ENCODE measurements at places on chromosomes 5 and 9.

DNA sequence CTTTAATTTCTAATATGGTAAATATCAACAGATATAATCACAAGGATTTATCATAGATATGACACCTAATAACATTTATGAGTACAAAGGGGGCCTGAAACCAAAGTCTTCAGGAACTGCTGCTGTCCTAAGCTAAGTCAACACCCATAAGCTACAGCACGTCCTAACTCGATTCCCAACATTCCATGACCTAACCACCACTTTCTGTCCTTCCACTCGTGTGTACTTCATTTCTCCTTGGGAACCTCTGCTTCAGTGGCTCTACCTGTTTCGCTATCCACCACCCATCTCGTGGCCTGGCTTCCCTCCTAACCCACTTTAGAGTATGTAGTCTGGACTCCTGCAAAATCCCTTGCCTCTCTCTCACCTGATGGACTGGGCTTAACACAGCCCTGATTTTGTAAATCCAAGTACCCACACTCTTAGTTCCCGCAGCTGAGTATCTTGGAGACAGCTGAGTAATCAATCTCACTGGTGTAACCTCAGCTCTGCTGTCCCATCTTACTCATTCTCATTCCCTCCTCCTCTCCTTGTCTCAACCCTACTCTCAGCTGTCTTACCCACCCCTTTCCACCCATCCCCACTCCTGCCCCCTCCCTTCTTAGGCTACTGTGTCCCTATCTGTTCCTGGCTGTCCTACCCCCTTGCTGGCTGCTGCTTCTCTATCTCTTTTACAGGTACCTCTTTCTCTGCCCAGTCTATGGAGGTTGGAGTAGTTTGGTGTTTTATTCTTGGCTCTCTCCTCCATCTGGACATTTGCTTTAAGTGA lies 101.8 kb downstream of the MAST4 start:
- DNase-seq: no peak

DNA sequence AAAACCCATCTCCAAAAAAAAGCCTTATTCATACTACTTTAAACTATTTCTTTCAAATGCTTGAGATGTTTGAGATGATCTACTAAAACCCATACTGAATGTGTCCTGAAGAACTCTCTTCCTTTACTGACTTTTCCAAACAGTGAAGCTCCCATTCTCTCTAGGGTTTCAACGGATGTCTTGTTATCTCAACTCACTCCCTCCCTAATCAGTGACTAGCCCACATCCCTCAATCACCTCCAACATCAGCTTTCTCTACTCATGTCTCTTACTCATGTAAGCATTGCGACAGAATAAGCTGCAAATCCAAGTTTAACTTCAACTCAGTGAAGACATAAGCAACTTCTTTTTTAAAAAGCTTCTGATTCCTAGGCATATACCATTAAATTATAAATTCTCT lies 42.1 kb downstream of the WDR41 start:
- DNase-seq: no peak

GRCh38 chr5:94674490-94675382 lies 56.3 kb downstream of the SLF1 start:
- DNase-seq: no peak

DNA sequence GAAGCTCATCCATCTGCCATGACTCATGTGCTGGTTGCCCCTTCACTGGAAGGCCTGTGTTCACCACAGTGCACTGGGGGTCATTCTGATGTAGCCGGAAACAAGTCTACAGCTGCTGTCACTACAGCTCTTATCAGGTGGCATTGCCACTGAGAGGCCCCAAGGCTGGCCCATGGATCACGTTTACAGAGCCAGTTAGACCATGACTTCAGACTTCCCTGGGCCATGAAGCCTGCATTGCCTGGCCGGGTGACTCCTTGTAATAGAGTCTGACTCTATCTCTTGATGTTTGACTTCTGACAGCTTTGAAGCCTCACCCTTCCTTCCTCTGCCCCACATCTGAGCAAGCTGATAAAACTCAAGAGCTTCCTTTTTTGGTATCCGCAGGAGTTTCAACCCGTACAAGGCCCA lies 473.5 kb upstream of the DAP start:
- no peak for DNase-seq

- DNase-seq: no peak
Measured at GRCh38 chr5:160573318-160573717, 151.7 kb downstream of the PTTG1 start.

GRCh38 chr9:105151686-105151995 lies 92.8 kb upstream of the SLC44A1 start:
- no peak for DNase-seq

GRCh38 chr9:905906-906305 lies 64.4 kb downstream of the DMRT1 start:
- no peak for DNase-seq

DNA sequence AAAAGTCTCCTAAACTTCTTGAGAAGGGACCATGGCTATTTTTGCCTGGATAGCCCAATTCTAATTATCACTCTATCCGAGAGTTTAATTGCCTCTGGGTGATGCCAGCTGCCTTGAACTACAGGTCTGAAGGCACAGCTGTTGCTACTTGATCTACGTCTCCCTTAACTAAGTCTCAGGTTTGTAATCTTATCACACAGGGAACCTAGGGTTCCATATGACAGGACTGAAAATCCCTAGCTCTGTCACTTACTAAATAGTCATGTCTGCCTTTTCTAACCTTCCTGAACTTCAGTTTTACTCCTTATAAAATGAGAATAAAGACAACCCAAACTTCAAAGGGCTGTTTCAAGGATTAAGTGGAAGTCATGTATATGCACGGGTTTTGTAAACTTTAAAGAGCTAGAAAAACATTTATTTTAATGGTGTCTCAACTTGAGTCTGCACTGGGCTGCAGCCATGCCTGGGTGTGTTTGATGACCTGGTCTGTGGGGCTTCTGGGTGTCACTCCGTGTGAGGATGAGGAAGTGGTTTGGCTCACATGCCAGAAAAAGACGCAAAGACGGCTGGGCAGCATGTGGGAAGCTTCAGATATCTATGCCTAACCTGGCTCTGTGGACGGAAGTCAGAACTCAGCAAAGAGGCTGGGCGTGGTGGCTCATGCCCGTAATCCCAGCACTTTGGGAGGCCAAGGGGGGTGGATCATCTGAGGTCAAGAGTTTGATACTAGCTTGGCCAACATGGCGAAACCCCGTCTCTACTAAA lies 129.3 kb upstream of the SLC44A1 start:
- peak; percentile 25 for DNase-seq

DNA sequence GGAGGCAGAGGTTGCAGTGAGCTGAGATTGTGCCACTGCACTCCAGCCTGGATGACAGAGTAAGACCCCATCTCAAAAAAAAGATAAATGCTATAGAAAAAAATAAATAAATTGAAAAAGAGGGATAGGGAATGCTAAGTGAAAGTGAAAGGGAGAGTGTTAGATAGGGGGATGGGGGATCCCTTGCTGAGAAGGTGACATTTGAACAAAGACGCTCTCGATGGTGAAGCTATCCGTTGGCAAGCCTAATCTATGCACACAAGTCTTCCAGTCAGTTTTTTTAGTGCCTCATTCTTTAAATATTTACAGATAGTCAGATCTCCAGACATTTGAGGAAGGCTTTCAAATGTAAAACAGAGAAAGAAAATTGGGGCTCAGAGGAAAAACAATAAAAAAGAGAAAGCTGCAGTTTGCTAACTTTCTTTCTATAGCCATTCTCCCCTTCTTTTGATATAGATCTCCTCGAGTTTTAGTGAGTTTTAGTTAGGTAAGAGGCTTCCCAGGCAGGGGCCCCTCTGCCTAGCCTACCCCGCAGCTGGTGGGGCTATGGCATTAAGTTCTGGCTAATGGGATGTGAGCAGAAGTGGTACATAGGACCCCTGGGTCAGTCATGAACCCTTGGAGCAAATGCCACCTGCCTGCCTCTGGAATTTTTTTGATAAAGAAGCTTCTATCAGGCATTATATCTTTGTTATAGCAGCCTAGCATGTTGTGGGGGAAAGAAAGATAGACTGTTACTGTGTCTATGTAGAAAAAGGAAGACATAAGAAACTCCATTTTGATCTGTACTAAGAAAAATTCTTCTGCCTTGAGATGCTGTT lies 12.0 kb downstream of the GLRX start:
- DNase-seq: no peak

DNA sequence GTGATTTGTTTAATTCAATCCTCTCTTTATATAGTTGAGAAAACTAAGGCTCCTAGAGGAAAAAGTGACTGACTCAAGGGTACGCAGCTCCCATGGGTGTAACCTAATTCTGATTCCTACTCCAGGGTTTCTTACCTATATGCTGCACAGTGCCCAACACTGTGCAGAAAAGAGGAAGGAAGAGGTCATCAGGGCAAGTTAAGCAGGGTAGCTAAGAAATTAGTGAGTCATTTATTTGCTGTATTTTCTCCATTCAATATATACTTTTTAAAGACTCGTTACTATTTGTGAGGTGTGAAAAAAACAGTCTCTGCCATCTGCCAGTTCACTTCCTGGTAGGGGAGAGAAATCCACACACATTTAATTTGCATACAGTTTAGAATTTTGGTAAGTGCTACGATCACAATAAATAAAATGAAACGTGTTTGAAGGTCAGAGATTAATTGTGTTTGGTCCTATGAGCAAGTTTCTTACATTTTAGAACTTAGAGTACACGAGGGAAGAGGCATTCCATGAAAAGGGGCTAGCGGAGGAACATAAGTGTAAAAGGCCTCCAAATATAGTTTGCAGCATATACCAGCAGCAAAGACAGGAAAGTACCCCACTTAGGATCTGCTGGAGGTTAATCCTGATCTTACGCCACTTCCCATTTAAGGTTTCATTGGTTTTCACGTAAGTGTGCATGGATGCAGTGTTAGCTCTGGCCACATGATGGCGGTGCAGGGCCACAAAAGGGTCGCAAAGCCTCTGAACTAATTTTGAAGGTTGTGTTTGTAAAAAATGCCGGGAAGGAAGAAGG lies 59.9 kb upstream of the TLR4 start:
- DNase-seq: peak; percentile 58

GRCh38 chr9:112048924-112049691 lies 126.0 kb downstream of the SUSD1 start:
- no peak for DNase-seq

DNA sequence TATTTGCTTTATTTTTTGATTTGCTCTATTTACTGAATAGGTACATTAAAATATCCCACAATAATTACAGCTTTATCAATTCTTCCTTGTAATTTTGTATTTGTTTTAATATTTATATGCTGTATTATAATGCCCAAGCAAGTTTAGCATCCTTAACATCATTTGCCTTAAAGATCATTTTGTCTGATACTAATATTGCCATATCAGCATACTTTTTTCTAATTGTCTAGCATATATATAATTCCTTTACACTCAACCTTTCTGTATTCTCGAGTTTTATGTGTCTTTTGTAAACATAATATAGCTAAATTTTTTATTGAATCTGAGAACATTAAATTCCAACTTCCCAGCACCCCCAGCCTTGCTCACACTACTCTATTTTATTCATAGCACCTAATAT lies 64.7 kb downstream of the P4HA2 start:
- DNase-seq: no peak

GRCh38 chr5:179241764-179242370 lies 103.4 kb downstream of the ADAMTS2 start:
- DNase-seq: no peak

- no peak for DNase-seq
Measured at GRCh38 chr5:53027913-53028312, 38.8 kb downstream of the ITGA2 start.

GRCh38 chr5:156094001-156094400 lies 233.0 kb upstream of the SGCD start:
- no peak for DNase-seq

DNA sequence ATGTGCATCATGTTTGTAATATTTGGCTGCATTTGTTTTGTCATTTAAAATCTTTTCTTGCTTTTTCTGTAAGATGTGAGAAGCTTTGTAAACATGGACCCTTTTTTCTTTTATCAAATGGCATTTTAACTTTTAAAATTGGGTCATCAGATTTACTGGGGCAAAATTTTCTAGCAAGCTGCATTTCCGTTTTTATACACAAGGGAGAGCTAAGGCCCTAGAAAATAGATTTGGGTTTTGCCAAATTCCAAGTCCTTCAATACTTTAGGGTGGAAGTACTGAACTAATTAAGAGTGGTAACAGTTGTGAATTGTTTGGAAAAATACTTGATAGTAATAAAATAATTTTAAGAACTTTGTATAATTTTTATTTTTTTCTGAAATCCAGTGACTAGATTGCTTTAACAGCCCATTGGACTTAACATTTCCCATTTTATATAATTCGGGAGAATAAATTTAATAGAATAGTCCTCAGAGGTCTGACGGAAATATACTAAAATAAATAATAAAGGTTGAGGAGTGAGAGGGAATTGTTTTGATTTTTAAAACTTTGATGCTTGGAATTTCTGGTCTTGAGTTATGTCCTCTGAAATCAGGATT lies 117.4 kb downstream of the SMARCA2 start:
- DNase-seq: no peak

DNA sequence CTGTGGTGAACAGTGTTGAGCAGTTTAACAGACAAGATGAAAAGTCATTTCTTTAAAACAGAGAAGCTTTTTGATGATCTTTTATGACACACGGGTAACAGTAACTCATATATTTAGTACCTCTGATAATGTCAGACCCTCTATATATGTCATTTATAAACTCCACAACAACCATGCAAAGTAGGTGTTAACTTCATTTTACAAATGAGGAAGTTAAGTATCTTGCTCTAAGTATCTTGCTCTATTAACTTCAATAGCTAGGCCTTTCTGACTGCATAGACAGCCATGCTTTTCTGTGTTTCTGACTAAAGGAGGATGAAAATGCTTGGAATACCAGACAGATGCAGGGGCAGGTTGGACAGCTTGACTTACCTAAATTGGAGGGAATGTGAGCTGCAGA lies 1.8 kb downstream of the NUDT2 start:
- DNase-seq: no peak

DNA sequence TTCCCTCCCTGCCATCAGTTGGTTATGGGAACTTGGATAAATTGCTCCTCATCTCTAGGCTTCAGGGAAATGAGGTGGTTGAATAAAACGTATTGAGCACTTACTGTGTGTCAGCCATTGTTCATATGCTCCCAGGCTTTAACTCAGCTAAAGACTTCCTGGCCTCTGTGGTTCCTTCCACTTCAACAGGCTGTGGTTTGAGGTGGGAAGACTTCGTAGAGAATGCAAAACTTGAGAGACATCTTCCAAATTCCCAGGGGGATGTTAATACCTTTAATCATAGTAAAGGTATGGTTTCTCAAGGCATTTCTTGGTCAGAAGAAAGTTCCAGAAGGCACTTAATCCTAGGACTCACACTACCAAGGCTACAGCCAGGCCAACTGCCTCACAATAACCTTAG lies 1.5 kb upstream of the GPX3 start:
- DNase-seq: no peak

GRCh38 chr9:129476821-129477611 lies 143.9 kb downstream of the C9orf50 start:
- no peak for DNase-seq

- no peak for DNase-seq
Measured at GRCh38 chr5:16852251-16853005, 83.7 kb downstream of the MYO10 start.

DNA sequence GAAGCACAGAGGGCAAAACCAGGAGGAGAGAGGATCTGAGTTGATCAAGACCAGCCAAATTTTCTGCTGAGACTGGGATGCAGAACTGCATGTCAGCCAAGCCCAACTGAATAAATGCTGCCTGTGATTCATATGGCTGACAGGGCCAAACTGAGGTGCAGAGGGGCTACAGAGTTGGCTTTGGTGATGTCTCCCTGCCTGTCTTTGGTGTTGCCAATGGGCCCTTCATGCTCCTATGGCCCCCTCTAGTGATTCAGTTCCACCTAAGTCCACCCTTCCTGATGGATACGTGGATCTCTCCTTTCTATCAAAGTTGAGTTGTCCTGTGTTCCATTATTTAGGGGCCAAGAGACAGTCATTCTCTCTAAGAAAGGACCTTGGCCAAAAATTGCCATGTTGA lies 163.6 kb upstream of the TLE4 start:
- DNase-seq: no peak

- DNase-seq: no peak
Measured at GRCh38 chr5:35056686-35057085, 8.9 kb upstream of the AGXT2 start.

Measured in activated naive CD8-positive, alpha-beta T cell treated with anti-CD3 and anti-CD28 coated beads, Interleukin-2, amount 50 U/mL, for 24 hours (primary cell).